ENCODE measurements at places on chromosomes 16 and 17.

DNA sequence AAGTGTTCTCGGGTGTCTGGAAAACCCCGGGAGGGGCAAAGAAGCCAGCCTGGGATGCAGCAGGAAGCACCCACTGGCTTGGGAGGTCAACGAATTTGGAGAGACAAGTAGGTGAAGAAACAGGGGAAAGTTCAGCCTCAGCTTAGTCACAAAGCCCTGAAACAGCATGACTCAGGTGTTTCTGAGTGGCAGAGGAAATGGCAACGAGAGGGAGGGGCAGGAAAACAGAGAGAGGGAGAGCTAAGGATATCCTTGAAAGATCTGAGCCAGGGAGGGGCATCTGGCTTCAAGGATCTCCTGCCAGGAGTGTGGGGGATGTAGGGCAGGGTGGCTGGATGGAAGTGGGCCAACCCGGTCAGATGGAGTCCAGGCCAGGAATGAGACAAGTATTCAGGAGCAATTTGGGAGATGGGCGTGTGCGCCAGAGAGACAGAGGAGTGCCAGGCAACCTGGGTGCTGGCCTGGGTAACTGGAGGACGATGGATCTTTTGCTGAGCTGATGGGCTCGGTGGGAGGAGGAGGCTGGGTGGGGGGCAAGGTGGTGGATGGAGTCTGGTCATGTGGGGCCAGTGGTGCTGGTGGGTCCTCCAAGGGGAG, 27.2 kb downstream of the ABCC3 start:
- no peak for DNase-seq

DNA sequence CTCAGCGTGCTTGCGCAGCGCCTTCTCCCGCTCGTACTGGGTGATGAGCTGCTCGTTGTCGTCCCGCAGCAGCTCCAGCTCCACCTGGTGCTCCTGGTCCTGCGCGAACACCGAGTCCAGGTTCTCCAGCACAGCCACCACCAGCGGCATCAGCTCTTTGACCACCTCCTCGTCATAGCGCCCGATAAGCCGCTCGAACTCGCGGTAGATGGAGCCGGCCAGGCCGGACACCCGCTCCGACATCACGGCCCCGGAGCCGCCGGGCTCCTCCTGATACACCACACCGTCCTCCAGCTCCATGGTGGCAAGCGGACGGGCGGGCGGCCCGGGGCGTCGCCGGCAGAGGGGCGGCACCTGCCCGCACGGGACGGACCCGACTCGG, 320 bp downstream of the SPAG9 start:
- no peak for DNase-seq

GRCh38 chr16:13953501-13953900, 33.5 kb downstream of the ERCC4 start:
- no peak for DNase-seq

DNA sequence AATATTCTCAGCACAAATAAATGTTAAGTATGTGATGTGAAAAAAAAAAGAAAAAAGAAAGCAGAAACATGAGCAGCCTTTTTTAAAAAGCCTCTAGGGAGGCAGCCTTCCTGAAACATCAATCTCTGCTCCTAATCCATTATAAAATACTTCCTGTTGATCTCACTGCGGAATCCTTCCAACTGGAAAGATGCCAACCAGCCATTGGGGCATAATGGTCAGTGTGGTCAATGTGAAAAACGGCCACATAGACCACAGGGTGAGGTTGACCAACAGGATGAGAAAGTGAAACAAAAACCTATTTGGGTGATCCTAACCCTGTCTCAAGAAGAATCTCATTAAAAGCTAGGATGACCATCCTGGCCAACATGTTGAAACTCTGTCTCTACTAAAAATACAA, 26.1 kb upstream of the ABCA8 start:
- DNase-seq = no peak

DNA sequence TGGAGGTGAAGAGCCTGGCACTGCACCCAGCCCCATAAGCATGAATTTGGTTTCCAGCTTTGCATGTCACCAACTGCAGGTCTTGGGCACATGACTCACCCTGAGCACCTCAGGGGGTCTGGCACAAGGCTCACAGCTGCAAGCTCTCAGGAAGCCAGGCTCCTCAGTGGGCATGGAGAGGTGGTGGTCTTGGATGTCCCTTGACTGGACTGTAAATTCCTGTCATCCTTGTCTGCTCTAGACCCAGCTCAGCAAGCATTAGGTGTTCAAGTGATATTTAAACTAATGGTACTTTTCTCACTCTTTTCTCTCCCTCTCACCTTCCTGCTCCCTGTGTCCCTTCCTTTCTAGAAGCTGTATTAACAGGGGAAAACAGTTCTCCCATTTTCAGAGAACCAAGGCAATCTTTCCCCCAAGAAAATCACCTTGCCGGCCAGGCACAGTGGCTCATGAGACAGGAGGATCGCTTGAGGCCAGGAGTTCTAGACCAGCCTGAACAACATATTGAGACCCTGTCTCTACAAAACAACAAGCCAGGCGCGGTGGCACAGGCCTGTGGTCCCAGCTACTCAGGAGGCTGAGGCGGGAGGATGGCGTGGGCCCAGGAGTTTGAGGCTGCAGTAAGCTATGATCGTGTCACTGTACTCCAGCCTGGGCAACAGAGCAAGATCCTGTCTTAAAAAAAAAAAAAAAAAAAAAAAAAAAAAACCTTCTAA, 5.1 kb upstream of the KIFC3 start:
- no peak for DNase-seq

DNA sequence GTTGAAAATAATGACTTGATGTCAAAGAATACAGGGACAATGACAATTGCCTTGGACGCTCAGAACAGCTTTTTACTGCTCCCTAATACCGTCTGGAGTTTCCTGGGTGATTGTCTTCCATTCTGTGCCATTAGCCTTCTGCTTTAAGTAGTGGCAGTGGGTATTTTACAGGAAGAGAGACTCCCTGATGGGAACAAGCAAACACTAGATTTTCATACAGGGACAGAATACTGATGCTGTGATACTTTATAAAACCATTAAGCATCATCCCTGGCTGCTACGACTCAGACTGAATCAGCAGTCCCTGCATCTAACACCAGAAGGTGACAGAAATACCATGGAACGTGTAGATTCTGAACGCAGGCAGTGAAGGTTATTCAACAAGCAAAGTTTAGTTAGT, 635.4 kb upstream of the GOT2 start:
- DNase-seq = no peak
